ENCODE measurements at places on chromosomes 4 and X.

DNA sequence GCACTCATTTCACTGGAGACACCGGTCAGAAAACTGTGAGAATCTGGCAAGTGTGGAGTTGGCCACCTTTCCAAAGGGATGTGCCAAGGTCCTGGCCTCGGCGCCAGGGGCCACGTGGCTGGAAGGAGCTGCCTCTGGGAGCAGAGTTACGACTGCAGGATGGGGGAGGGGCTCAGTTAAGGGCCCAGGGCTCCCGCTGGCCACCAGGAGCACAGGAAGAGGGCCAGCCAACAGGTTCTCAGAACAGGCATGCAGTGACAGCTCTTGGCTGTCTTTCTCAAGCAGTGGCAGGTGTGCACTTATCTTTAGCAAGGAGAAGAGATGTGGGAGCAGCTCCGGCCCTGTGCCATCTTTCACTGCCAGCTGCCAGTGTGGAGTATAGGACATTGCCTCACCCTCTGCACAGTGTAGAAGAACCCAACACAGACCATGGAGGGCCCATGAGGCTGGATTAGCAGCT lies 115.9 kb upstream of the RBPJ start:
- DNase-seq: no peak

- DNase-seq: peak; percentile 22
Observed at GRCh38 chr4:26076000-26076587, 162.1 kb downstream of the SMIM20 start.

DNA sequence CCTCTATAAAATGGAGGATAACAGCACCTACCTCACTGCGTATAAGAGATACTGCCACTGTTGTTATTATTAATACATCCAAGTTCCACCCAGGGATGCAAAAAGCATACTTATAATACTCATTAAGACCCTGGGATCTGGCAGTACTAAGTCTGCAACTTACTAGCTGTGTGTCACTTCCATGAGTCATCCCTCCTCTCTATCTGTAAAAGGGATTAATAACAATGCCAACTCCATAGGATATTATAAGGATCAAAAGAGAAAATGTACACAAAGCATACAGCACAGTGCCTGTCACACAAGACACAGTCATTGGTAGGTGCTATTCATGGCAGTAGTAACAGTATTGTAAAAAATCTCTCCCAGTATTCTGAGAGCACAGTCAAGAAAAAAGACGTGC lies 216.7 kb downstream of the HS6ST2 start:
- DNase-seq: no peak

GRCh38 chr4:125368671-125369081 lies 53.9 kb downstream of the FAT4 start:
- DNase-seq: peak; percentile 92

DNA sequence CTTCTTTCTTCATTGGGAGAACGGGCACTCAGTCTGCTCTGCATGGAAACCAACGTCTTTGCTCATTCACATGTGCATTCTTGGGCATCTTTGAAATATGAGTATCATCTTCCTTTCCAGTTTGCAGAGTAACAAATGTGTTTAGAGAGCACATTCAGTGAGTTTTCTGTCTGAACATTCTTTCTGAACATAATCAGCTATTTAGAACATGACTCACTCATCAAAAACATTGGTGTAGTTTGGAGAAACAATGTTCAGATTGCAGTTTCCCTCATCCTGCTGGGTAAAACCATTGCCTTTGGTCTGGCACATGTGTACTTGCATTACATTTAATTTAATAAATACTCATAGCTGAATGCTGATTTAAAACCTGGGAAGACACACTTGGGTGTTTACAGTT lies 81.5 kb upstream of the F9 start:
- no peak for DNase-seq

DNA sequence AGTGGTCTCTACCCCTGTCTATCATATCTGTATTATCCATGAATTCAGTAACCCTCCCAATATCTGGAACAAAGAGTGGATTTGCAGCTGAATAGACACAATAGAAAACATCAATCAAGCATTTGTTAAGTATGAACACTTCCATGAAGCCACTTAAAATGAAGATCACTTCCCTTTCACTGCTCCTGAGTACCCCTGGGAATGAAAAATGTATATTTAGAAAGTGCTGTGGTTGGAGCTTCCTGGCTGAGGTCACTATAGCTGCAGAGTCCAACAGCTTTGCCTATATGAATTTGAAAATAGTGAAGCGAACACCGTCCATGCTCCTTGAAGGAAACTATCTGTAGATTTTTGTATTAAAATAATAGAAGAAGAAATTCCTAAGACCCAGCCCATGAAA lies 227.0 kb downstream of the DTHD1 start:
- no peak for DNase-seq

- DNase-seq: no peak
Observed at GRCh38 chrX:69162361-69162865, 2.8 kb downstream of the PJA1 start.

DNA sequence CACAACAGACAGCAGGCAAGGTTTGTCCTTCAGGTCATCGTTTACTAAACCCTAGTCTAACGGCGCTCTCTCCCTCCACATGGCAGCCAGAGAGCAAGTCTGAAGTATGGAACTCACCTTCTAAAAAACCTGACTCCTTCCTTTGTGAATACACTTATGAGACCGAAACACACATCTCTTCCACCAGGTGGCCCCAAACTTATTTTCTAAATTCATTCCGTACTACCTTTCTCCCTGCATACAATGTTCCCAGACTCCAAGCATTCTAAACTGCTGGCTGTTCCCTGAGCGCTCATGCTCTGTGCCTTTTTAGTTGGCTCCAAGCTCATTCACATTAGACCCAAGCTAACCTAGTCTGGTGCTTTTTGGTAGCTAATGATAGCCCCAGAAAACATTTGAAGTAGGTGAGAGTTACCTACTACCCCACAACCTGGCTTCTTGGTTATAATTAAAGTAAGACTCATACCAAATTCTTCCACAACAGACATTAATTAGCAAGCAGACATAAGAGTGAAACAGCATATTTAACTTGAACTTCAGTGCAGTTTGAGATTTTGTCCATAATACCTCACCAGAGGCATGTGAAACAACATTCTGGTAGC lies 67.6 kb upstream of the DCLK2 start:
- peak; percentile 74 for DNase-seq

- DNase-seq: no peak
Observed at GRCh38 chrX:136057567-136057966, 72.3 kb downstream of the SLC9A6 start.

DNA sequence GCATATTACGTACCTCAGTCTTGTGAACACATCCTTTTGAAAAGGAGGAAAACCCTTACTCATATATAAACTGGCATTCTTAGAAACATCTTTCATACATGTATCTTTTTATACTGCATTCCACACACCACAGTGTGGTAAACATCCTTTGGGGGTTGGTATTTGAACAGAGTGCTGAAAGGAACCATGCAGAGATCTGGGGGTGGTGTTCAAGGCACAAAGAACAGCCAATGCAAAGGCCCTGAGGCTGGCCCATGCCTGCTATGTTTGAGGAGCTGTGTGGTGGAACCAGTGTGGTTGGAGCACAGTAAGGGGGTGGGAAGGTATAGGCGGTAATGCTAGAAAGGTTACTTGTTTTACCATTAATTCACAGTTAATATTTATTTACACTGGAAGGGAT lies 2.0 kb downstream of the ELK1 start:
- DNase-seq: no peak

GRCh38 chr4:86960557-86960961 lies 25.7 kb downstream of the AFF1 start:
- peak; percentile 63 for DNase-seq

GRCh38 chr4:77308843-77309242 lies 151.8 kb downstream of the CCNG2 start:
- peak; percentile 59 for DNase-seq

- DNase-seq: peak; percentile 47
Observed at GRCh38 chrX:41922431-41923151, 763 bp downstream of the CASK start.

DNA sequence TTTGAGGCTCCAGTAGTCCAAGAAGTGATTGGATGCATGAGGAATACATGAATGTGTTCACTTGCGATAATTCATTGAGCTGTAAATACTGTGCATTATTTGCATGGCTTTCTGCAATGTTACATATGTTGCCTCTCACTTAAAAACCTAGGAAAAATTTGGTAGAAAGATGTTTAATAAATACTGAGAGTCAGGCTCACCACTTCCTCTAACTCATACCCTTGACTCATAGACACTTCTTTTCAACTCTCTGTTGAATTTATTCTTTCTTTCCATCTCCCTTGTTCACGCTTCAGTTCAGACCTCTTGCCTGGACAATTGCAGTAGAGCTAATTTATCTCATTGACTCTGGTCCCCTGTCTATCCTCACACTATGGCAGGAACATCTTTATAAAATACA lies 35.8 kb upstream of the LEF1 start:
- no peak for DNase-seq

DNA sequence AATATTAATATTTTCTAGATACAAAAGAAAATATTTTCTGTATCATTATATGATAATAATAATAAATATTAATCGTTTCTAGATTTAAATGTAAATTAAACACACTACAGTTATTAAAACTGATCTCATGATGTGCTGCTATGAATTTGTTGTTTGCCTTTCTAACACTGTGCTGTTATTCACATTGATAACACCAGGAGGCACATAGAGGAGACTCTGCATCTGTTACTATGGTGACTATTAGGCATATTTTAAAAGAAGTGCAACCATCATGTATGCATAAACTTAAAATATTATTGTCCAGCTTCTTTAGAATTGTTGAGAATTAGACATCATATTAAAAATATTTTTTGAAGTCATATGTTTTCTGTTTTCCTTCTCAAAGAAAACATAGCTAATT lies 11.8 kb upstream of the PDGFC start:
- peak; percentile 35 for DNase-seq

GRCh38 chrX:148457279-148457678 lies 43.1 kb upstream of the AFF2 start:
- DNase-seq: no peak
